Stimulated activated CD8-positive, alpha-beta memory T cell treated with anti-CD3 and anti-CD28 coated beads, Interleukin-7, amount 100 ng/mL, for 1 hour (primary cell): ENCODE measurements at places on chromosomes 1 and 21.
A peak's percentile ranks its signal among the peaks of the same experiment; 100 is the strongest.

- no peak for DNase-seq
These were observed 238.6 kb downstream of the FOXD2 start for GRCh38 chr1:47676311-47677054.

DNA sequence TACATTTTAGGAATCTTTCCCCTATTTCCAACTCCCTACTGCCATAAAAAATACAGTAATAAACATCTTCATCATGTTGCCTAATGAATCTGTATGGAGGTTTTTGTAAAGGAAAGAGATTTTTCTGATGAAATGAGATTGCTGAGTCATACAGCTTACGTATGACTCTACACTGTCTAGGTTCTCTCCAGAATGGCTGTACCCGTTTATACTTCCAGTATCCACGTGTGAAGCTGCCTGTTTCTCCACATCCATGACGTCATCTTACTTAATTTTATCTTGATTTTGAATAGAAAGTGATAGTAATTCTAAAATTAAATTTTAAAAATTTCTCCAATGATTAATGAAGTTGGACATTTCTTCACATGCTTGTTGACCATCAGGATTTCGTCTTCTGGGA is 103.7 kb downstream of the COQ8A start:
- DNase-seq, result no peak

- no peak for DNase-seq
These were observed 37.6 kb downstream of the MTARC1 start for GRCh38 chr1:220824031-220824989.

- no peak for DNase-seq
These were observed 83.4 kb downstream of the SLC16A1 start for GRCh38 chr1:112872551-112872962.

DNA sequence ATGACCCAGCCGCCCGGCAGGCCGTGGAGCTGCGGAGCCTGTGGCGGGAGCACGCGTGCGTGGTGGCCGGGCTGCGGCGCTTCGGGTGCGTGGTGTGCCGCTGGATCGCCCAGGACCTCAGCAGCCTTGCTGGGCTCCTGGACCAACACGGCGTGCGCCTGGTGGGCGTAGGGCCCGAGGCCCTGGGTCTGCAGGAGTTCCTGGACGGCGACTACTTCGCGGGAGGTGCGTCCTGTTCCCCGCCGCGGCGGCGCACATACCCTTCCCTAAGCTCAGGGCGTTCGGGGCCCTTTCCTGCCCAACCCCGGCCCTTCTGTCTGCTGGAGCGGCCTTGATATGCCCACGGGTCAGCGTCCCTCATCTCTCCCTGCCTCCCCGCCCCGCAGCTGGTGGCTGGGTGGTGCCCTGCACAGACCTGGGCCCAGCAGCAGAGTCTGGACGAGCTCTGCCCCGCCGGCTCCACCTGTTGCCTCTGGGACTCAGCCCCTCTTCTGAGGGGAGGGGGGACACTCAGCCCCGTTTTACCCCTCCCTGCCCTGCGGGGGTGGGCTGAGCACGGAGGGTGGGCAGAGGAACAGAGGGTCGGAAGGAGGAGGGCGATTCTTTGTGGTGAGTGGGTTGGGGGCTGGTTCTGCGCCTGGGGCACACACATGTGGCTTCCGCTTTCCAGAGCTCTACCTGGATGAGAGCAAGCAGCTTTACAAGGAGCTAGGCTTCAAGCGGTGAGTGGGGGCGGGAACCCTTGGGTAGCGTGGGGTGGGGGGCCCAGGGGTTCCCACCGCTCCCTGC is 688 bp downstream of the PRXL2B start:
- DNase-seq, result no peak

DNA sequence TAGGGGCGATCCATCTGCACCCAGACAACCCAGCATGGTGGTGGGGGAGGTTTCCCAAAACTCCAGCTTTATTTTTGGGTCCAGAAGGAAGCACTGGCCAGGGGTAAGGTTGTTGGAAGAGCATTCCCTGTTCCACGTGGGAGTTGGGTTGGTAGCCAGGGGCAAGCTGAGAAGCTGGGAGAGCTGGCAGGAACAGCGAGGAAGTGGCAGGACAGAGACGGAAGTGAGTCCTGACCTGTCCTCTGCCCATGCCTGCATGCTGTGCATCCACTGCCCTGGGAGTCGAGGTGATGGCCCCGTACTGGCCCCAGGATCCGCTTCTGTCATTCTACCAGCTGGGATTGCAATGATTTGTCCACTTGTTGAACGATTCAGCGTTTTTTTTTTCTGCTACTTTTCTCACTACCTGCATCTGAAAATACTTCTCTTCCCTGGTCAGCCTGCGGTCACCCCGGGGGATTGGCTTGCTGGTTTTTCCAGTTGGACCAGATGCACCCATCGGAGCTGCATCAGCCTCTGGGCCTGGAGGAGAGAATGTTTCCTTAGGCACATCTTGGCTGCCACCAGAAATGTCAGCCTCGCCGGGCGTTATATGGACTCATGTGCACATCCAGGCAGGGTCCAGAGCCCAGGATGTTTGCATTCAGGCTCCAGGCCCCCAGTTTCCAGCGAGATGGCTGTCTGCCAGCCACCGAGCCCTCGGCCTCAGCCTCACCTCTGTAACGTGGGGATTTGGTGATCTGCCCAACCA is 28.3 kb upstream of the TMPRSS2 start:
- no peak for DNase-seq

- no peak for DNase-seq
These were observed 27.7 kb downstream of the INAVA start for GRCh38 chr1:200922406-200922805.

DNA sequence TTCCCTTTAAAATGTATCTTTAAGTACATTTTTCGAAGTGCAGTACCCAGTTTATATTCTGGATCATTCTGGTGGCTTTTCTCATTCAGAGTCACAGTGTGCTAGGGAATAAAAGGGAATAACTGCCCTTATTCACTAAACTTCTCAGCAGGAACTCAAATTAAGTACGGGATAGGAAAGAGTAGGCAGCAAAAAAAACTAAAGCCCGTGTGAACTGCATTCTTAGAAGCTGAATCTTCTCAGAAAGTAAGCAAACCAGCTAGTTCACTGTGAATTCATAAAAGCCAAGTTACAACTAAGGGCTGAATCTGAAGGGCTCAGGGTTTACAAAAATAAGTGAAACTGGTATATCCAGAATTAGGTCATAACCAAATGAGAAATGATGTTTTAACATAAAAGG is 22.0 kb downstream of the PRPF38A start:
- no peak for DNase-seq

GRCh38 chr1:166270476-166271150 is 103.8 kb upstream of the FAM78B start:
- DNase-seq, result no peak

DNA sequence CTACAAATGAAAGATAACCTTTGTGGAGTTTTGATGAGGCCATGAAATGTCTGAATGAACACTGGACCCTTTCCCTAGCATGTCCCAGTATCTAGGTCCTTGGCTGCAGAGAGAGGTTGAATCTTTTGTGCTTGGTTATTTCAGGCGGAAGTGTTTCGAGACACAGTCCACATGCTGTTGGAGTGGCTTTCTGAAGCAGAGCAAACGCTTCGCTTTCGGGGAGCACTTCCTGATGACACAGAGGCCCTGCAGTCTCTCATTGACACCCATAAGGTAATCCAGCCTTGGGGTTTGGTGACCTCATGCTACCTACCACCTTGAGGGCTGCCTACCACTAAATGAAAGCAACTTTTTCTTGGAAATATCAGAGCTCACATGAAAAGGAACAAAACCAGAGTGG is 38.9 kb upstream of the BMP8A start:
- no peak for DNase-seq

GRCh38 chr21:35476621-35477395 is 427.7 kb upstream of the RUNX1 start:
- no peak for DNase-seq

DNA sequence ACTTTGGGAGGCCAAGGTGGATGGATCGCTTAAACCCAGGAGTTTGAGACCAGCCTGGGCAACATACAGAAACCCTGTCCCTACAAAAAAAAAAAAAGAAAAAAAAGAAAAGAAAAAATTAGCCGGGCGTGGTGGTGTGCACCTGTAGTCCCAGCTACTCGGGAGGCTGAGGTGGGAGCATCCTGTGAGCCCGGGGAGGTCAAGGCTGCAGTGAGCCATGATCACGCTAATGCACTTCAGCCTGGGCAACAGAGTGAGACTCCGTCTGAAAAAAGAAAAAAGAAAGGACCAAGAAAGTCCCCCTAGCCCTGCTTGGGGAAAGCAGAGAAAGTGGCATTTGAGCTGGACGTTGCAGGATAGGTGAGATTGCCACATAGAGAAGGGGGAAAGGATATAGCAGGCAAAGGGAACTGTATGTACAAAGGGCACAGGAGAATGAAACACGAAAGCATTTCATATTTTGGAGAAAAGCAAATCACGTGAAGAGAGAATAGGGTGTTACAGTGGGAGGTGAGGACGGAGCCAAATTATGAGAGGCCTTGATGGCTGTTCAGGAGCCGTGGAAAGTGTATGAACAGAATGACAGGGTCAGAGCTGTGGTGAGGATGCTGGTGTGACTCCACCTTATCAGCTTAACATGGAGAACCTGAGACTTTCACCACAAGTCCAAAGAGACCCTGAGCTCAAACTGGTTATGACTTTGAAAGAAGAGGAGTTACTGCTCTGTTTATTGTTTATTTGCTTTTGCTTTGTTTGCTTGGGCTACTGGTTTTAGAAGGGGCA is 19.5 kb upstream of the LRIG2 start:
- DNase-seq, result no peak

- no peak for DNase-seq
These were observed 99.4 kb upstream of the JUN start for GRCh38 chr1:58883037-58883887.

DNA sequence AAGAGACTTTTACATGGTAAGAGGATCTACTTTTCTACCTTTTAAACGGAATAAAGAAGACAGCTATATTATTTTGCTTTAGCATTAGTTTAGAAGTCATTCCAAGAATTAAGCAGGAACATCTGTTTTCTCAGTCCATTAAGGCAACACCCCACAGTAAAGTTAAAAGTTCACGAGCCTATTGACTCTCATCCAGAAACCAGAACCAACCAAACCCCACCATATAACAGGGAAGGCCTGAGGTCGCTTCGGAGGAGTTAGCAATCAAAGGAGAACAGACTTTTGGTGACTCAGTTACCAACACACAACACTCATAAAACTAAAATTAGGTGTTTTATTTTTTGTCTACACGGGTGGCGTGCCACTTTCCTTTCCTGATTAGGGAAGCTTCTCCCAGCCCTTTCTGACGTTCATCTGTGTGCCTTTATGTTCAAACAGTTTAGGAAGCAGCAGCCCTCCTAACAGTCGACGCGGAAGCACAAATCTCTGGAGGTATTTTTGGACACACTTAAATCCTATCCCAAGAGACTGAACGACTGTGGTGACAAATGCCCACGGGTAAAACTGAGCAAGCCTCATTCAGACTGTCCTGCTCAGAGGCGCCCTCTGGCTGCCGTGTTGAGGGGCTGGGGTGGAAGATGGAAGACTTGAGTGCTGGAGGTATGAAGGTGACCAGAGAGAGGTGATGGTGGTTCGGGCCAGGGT is 8.6 kb upstream of the PLA2G2C start:
- DNase-seq, result peak; percentile 51

DNA sequence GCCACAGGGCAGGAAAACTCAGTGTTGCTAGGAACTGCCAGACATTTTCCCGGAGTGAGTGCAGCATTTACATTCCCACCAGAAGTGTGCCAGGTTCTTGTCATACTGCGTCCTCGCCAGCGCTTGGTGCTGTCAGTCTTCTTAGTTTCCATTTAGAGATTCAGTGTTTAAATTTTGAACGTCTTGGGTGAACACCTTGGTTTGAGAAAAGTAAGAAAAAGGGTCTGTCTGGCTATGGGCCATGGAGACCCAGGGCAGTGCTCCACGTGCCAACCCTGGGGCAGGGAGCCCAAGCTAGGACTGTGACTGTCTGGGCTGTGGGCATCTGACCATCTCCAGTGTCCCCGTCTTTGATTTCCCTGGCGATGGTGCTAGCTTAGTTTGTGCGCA is 16.0 kb downstream of the IBA57 start:
- DNase-seq, result no peak

GRCh38 chr1:47411436-47411835 is 4.6 kb upstream of the FOXE3 start:
- DNase-seq, result no peak

DNA sequence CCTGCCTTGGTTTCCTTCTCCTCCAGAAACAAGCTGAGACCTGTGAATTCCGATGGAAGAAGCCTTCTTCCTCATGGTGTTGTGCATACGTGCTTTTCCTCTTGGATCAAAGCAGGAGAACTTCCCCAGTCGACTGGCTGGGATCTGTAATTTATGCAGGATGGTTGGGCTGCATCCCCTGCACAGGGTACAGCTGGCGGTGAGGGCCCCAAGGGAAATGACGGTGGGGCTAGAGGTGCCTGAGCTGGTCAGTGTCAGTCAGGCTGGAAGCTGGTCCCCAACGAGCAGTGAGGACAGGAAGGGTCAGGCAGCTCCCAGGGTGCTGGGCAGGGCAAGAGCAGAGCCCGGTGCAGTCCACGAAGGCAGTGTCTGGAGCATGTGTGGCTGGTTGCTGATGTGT is 106.7 kb downstream of the CNIH3 start:
- no peak for DNase-seq

DNA sequence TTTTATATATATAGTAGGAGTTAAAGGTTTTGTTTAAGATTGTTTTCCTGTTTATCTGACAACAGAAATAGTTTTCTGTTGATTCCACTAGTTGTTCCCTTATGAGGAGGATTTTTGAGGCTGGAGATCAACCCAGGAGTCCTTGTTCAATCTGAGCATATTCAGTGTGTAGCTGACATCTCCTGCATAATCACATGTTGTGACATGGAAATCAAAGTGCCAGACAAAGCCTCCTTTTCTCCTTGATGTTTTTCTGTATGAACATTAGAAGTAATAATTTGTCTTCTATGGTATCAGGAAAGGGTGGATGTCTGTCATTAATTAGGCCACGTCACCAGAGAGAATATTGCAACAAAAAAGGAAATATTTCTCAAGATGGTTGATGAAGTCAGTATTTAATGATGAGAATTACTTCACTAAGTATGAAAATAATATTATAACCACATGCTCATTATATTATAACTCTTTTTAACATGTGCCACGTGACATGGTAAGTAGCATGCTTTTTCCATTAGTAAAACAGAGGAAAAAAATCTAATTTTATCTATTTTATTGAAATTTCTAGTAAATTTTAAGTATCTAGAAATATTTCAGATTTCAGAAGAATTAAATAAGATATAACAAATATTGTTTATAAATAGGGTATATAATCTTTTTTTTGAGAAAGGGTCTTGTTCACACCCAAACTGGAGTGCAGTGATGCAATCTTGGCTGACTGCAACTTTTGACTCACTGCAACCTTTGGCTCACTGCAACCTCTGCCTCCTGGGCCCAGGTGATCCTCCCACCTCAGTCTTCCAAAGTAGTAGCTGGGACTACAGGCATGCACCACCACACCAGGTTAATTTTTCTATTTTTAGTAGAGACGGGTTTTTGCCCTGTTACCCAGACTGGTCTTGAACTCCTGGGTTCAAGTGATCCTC is 223.5 kb downstream of the HMCN1 start:
- no peak for DNase-seq

GRCh38 chr1:169779150-169779549 is 15.6 kb downstream of the METTL18 start:
- DNase-seq, result no peak
